ENCODE measurements at places on chromosomes 4 and X. TPM values are rescaled to one million over a fixed set of nuclear protein-coding genes. Genes with fewer than 3 reads are reported as not detected.

DNA sequence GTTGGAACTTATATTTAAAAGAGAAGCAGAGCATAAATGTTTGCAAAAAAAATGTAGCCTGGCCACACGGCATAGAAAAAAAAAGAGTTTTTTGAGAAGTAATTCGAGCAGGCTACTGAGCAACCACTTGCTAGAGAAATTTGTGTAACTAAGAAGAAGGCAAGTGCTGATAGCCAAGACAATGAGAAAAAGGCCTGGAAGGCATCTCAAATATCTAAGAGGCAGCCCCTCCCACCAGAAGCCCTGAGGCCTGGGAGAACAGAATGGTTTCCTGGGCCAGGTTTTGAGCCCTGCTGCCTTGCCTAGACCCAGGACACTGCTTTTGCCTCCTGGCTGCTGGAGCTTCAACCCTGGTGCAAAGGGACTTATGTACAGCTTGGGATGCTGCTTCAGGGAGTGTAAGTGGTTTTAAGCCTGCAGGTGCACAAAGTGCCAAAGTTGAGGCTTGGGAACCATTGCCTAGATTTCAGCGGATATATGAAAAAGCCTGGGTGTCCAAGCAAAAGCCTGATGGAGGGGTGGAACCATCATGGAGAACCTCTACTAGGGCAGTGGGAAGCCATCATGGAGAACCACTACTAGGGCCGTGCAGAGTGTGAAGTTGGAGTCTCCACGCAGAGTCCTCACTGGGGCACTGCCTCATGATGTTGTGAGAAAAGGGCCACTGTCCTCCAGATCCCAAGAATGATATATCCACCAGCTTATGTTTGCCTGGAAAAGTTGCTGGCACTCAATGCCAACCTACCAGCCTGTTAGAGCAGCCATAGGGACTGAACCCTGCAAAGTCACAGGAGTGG, 9.7 kb downstream of the TECRL start:
- no peaks in the 10 kb centered on the region for H3K27me3 ChIP-seq
- no peaks in the 10 kb centered on the region for H3K4me1 ChIP-seq

GRCh38 chr4:15848191-15848842, 70.2 kb downstream of the CD38 start:
- no peaks in the 10 kb centered on the region for H3K27me3 ChIP-seq
- H3K27ac ChIP-seq, result no peak overlapping the region
- no peak for DNase-seq
- H3K36me3 ChIP-seq, result no peaks in the 10 kb centered on the region
- H3K4me1 ChIP-seq, result no peaks in the 10 kb centered on the region

DNA sequence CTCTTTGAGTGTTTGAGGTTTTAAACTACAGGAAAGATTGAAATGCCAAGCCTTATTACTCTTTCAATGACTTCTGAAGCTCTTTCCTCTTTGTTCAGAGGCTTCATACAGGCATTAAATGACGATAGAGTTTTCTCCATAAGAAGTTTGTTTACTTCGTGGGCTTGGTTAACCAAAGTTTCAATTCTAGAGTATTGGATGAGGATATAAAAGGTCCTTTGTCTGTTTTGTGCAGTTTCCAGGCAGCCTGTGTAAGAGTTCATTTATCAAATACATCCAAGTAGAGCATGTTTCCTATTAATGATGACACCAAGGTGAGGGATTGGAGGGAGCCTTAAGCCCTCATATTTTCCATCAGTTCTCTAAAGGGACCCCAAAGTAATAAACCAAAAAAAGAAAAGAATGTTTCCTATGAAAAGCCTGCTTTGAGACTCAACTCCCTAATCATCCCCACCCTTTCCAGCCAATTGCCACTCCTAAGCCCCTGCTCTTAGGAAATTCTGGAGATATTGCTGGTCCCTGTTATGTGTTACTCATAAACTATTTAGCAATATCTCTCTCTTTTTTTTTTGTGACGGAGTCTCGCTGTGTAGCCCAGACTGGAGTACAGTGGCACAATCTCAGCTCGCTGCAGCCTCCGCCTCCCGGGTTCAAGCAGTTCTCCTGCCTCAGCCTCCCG, 106.2 kb upstream of the IL13RA1 start:
- H3K27me3 ChIP-seq, result no peaks in the 10 kb centered on the region
- no peak overlapping the region for H3K4me3 ChIP-seq
- no peak overlapping the region for H3K27ac ChIP-seq
- H3K4me1 ChIP-seq, result no peaks in the 10 kb centered on the region
- peaks cover 10% of the 10 kb centered on the region for H3K36me3 ChIP-seq

The RPL36A gene
- 493 TPM for total RNA-seq

DNA sequence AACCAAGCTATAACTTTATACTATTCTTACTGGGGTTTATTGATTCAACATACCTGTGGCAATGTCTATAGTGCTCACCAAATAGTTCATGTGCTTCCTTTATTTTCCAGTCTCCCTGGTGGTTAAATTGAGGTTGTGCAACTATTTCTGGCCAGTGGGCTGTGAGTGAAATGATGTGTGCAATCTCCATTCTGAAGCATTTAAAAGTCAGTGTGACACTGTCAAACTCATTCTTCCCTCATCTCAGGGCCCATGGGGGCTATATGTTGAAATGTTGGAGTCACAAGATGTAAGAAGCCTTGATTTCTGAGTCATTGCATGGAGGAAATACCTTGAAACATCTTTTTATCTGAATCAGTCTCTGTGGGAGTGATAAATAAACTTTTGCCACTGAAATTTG, 414.3 kb upstream of the RPS6KA3 start:
- DNase-seq, result no peak
- no peak overlapping the region for H3K4me3 ChIP-seq
- no peaks in the 10 kb centered on the region for H3K27me3 ChIP-seq
- no peaks in the 10 kb centered on the region for H3K4me1 ChIP-seq
- no peak overlapping the region for H3K27ac ChIP-seq

- H3K4me1 ChIP-seq, result no peaks in the 10 kb centered on the region
- H3K27ac ChIP-seq, result no peak overlapping the region
- H3K36me3 ChIP-seq, result no peaks in the 10 kb centered on the region
Observed at GRCh38 chrX:103066606-103067005, 2.6 kb upstream of the BEX1 start.

DNA sequence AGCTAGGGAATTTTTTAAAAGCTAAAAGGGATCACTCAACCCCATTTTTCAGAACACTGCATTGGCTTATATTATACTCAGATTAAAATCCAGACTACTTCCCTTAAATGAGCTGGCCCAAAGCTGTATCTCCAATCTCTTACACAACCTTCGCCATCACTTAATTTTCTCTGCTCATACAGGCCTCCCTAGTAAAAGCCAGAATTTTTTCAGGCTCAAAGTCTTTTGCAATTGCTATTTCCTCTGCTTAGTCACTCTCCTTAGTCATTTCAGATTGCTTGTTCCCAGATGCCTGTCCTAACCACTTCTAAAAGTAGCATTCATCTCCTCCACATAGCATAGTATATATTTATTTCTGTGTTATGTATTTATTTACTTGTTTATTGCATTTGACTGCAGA, 1587.9 kb upstream of the ADGRL3 start:
- no peaks in the 10 kb centered on the region for H3K4me1 ChIP-seq
- H3K27ac ChIP-seq, result no peak overlapping the region
- H3K27me3 ChIP-seq, result no peaks in the 10 kb centered on the region

DNA sequence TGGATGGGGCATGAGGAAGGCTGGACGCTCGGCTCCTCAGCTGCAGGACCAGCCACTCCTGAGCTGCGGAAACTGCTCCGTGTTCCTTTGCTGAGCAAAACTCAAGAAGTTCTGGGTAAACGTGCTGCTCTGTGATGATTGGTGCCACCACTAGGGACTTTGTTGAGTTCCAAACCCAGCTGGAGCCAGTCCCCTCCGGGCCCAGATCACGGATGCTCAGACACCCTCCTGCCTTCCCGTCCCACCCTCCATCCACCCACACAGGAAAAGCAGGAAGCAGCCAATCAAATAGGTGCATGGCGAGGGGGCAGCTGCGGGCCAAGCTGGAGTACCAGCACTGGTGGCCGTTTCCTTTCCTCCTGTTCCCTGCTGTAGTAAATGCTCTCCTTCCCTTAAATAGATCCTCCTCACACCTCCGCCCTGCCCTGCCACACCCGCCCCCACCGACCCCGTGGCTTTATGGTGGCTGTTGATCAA, 68.0 kb downstream of the ADRA2C start:
- H3K36me3 ChIP-seq, result no peaks in the 10 kb centered on the region
- peaks cover 30% of the 10 kb centered on the region for H3K27me3 ChIP-seq
- no peaks in the 10 kb centered on the region for H3K4me1 ChIP-seq
- no peak overlapping the region for H3K4me3 ChIP-seq
- H3K27ac ChIP-seq, result no peak overlapping the region

The BCLAF3 gene
- 16.2 TPM for total RNA-seq

The NLRP2B gene
- total RNA-seq, result not detected

- no peak overlapping the region for H3K27ac ChIP-seq
- no peaks in the 10 kb centered on the region for H3K4me1 ChIP-seq
- H3K4me3 ChIP-seq, result no peak overlapping the region
- H3K27me3 ChIP-seq, result no peaks in the 10 kb centered on the region
Observed at GRCh38 chrX:10217198-10217597, 60.4 kb downstream of the CLCN4 start.

DNA sequence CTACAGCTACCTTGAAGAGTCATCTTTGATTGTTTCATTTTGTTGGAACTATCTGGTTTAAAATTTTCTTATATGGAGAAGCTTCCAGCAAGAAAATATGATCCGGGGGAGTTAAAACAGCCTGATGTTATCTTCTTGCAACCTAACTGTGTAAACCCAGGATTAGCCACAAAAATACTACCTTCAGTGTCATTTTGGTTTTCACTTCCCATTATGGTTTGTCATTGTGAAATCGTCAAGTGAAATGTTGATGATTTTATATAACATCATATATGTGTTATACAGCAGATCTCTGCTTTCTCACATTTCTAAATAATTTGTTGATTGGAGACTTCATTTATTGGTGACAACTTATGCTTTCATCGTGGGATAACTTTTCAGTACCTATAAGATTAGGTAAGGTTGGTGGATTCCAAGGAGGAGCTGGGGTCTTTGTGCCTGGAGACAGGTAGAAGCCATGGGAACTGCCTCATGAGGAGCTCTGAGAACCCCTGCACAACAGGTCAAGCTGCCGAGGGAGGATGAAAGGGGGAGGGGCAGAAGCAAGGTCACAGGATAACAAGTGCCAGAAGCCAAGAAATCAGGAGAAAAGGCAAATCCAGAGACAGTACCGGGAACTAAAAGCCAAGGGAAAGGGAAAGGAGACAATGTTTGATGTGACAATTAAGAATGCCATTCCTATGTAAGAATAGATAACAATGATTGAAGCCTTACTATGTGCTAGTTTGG, 7.2 kb downstream of the ARHGAP24 start:
- no peak overlapping the region for H3K27ac ChIP-seq
- no peaks in the 10 kb centered on the region for H3K27me3 ChIP-seq
- H3K36me3 ChIP-seq, result no peaks in the 10 kb centered on the region

- H3K4me3 ChIP-seq, result no peak overlapping the region
- no peaks in the 10 kb centered on the region for H3K27me3 ChIP-seq
- peaks cover 13% of the 10 kb centered on the region for H3K4me1 ChIP-seq
- no peaks in the 10 kb centered on the region for H3K36me3 ChIP-seq
- DNase-seq, result no peak
Observed at GRCh38 chrX:31449081-31449480, 377.2 kb upstream of the FTHL17 start.

DNA sequence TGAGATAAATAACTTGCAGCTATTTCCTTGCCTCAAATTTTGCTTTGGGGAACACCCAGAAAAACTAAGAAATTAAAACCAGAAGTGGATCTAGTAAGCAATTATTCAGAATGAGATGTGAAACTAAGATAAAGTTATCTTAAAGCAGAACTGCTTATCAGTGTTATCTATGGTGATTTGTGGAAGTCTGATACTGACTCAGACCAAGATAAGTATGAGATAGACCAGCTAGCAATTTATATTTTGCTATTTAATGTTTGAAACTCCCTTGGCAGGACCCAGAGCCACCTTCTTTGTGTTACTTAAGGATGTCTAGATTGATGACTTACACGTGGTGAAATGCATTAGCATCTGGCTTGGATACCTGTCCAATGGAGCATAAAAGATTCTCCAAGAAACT, 368.1 kb downstream of the EPHA5 start:
- no peaks in the 10 kb centered on the region for H3K36me3 ChIP-seq
- no peaks in the 10 kb centered on the region for H3K27me3 ChIP-seq
- H3K27ac ChIP-seq, result no peak overlapping the region
- H3K4me3 ChIP-seq, result no peak overlapping the region

DNA sequence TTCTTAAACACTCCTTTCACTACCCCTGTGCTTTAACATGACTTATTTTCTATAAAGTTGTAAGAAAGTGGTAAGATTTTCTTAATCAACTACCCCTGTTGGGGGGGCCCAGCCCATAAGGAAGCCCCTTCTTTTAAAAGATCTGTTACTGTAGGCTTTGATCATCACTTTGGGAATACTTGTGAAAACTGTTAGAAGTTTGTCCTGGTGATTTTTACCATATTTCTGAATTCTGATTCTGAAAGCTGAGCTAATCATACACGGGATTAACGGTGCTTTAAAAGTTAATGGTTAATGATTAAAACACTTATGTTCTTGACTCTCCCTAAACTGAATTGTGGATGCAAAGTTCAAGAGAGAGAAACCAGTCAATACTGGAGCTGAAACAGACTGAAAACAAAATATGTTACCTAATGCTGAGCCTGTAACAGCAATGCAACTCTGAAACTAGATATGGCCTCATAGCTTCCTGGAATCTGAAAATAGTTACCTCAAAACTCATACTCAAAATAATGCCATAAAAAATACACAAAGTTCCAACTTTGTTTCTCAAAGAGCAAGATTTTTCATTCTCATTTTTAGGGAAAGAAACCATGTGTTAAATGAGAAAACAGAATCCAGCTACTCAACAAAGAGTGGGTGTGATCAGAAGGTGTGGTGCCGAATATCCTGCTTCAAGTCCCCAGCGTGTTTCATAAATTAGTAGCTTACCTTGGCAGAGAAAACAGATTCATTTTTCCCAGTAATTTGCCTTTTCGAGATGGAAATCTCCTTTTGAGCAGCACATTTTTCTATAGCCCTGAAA, 31.6 kb downstream of the ADH7 start:
- H3K4me1 ChIP-seq, result peaks cover 20% of the 10 kb centered on the region
- H3K36me3 ChIP-seq, result no peaks in the 10 kb centered on the region
- no peak for DNase-seq
- peak overlapping the region; percentile 72 for H3K27ac ChIP-seq

DNA sequence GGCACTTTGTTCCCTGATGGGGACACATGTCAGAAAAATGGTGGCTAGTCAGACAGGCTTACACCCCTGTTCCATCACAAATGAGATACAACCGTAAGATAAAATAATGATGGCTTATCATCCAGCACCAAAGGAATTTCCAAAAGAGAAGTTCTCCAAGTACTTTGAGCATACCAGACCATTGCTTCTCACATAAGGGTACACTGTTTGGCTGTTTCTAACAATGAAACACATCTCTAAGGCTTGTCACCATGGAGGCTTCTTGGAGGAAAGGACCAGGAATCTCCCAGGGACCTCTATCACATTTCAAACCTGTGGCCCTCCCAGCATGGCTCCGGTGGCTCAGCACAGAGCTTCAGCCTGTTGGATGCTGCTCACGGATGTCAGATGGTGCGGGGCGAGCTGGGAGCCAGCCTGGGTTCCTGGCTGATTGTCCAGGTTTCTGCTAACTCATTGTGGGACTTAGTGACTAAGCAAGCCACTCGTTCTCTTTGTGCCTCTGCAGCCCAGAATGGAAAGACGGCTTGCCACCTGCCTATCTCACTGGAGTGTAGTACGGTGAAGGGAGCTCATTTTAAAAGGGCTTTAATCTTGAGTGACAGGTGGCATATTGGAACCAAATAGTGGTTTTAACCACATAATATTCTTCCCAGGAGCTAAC, 54.5 kb downstream of the FHDC1 start:
- no peaks in the 10 kb centered on the region for H3K4me1 ChIP-seq
- no peak for DNase-seq
- H3K36me3 ChIP-seq, result no peaks in the 10 kb centered on the region
- H3K27ac ChIP-seq, result no peak overlapping the region
- H3K27me3 ChIP-seq, result no peaks in the 10 kb centered on the region

- no peaks in the 10 kb centered on the region for H3K36me3 ChIP-seq
- H3K27ac ChIP-seq, result no peak within 1 kb of the TSS
- no peaks in the 10 kb centered on the region for H3K4me1 ChIP-seq
- H3K4me3 ChIP-seq, result peak within 1 kb of the TSS; percentile 33
- DNase-seq, result no peak
Observed at GRCh38 chrX:19514791-19515614, at the start of gene MAP3K15. TSS of gene MAP3K15 (minus strand) at chrX:19515508. CDS start at chrX:19515261, 247 bp downstream.

Data from tibial nerve (tissue), 4 donors.